ENCODE measurements at places on chromosomes 3 and 15.

DNA sequence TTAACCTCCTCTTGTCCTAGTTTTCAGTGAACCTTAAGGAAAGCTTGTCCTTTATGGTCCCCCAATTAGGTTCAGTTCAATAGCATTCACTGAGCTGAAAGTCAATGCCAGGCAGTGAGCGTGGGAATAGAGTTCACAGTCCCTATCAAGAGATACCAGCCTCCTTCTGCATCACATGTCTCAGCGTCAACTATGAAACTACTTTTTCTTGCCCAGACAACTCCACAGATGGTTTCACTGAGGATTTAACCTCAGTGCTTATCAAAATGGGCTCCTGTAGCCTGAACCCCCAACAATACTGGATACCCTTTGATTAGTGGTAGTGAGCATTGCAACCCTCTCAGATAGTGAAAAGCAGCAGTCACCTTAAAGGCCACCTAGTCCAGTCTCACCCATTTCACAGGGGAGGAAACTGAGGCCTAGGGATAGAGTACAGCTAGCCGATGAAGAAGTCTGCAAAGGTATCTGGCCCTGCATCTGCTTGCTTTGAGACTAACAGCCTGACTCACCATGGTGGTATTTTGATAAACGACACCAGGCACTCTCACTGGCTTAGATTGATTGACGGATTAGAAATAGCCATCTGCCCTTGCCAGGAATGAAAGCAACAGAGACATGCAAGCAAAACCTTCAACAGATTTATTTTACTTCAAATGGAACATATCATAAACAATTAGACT lies 1.6 kb upstream of the UBA3 start:
- peak; percentile 24 for DNase-seq

DNA sequence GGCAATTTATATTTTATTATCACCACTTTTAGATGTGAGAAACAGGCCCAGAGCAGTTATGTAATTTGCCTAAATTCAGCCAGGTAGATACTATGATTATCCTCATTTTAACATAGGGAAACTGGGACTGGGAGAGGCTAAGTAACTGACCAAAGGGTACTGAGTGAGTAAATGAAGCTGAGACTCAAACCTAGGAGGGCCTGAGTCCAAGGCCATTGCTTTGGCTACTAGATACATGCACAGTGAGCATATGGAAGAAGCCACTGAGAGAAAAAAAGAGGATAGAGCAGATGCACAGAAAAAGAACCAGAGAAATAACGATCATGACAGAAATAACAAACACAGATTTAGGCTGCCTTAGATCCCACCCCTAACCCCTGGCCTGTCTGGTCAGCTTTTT lies 33.6 kb downstream of the USF3 start:
- no peak for DNase-seq

GRCh38 chr3:151856118-151856517 lies 17.3 kb upstream of the SUCNR1 start:
- no peak for DNase-seq

DNA sequence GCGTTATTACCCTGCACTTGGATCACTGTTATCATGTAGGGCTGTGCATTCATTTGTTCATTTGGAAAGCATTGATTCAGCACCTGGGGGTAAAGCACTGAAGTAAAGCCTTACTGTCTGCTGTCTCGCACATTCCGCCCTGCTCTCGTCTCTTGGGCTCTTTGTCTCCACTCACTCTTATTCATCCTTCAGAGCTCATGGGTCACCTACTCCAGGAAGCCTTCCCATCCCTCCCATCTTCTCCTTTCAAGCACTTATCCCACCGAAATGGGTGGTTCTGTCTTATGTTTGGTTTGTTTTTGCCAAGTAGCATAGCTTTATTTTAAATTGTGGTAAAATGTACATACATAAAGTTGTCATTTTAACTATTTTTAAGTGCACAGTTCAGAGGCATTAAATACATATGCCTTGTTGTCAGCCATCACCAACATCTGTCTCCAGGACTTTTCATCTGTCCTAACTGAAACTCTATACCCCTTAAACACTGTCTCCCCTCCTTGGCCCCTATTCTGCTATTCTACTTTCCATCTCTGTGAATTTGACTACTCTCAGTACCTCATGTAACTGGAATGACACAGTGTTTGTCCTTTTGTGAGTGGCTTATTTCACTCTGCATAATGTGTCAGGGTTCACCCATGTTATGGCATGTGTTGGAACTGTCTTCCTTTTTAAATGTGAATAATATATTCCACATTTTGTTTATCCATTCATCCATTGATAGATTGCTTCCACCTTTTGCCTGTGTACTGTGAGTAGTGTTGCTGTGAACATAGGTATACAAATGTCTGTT lies 9.3 kb downstream of the DIS3L start:
- no peak for DNase-seq

GRCh38 chr15:79593119-79593869 lies 161.2 kb downstream of the MINAR1 start:
- DNase-seq = no peak

GRCh38 chr3:43709022-43709421 lies 18.3 kb downstream of the ABHD5 start:
- no peak for DNase-seq

GRCh38 chr3:122000936-122001605 lies 21.0 kb downstream of the ILDR1 start:
- DNase-seq = no peak

DNA sequence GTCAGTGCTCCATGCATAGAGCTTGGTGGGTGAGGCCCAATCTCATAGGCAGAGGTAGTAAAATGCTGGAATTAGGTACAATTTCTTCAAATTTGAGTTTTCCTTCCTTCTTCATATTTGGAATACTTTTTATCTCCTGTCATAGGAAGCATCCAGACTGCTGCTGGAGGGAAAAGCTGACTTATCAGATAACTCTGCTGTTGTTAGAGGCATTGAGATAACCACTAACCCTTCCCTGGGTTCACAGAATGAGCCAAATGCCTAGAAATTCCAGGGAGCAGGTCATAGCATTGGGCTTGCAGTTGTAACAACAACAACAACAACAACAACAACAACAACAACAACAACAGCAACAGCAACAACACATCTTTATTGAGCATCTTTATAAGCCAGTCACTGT lies 332.7 kb downstream of the PDCD6IP start:
- DNase-seq = no peak

GRCh38 chr3:149638228-149639092 lies 19.4 kb downstream of the WWTR1 start:
- no peak for DNase-seq

DNA sequence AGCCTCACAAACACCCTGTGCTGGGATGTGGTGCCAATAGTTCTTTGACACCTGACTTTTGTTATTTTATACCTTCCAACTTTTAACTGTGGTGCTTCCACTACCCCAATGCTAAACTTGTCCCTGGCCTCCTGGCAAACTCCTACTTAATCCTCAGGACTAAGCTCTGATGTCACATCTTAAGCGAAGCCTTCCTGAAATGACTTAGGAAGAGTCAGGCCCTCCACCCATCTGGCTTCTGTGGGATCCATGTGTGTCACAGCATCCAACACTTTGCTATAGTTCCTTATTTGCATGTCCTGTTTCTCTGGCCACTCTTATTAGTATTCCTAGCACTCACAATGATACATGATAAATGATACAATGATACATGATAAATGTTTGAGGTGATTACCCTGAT lies 133.2 kb downstream of the FILIP1L start:
- no peak for DNase-seq

- DNase-seq = no peak
Observed at GRCh38 chr3:171443211-171443957, 16.8 kb downstream of the TNIK start.

- DNase-seq = no peak
Observed at GRCh38 chr15:99736702-99737101, 3.5 kb upstream of the LYSMD4 start.

DNA sequence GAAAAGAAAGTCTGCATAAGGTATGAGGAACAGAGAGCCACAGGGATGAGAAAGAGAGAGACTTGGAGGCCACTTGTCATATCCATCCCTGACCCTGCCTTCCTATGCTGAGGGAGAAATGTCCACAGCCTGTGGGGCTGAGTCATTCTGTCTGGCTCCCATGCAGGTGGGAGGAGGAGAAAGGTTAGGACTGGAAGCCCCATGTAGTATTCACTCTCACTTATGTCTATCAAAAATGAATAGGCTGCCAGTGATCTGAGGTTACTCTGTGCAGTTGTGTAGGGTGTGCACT lies 71.3 kb downstream of the RAB11A start:
- DNase-seq = no peak

- peak; percentile 64 for DNase-seq
Observed at GRCh38 chr3:56887402-56888025, 85.8 kb upstream of the ARHGEF3 start.

- no peak for DNase-seq
Observed at GRCh38 chr3:25945836-25946235, 155.9 kb downstream of the OXSM start.

DNA sequence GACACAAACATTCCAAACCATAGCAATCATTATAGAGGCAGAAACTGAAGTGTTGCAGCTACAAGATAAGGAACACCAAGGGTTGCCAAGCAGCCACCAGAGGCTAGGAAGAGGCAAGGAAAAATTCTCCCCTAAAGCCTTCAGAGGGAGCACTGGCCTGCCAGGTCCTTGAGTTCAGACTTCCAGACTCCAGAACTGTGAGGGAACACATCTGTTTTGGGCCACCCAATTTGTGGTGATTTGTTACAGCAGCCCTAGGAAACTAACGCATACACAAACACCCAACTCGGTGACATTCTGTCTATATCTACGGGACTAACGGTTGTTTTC lies 54.6 kb downstream of the MB21D2 start:
- DNase-seq = no peak

GRCh38 chr3:152222327-152222726 lies 46.4 kb upstream of the MBNL1 start:
- no peak for DNase-seq

DNA sequence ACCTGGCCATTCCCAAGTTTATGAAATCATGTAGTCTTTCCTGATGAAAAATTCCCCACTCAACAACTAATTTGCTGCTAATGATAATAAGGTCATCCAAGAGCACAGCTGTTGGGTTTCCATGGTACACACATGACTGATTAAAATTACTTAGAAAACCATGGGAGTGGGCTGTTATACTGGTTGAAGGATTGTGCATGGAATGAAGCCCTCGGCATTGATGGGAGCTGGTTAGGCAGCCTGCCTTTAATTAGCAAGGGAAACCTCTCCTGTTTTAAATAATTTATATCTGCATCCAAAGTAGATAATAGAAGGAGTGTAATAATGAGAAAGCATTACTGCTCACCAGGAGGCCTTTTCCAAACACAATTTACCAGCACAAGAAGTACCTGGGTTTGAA lies 235.1 kb upstream of the CFAP20DC start:
- no peak for DNase-seq

DNA sequence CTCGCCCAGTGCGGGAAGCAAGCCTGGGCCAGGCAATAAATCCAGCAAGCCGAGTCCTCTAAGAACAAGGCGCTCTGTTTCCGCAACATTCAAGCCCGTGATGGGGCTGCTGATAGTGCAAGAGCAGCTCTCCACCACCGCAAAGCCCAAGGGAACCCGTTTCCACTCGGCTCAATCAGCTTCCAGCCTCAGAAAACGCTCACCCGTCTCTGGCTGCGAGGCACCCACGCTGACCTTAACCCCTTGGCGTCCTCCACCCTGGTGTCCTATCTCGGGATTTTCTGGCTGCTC lies 17.8 kb downstream of the SPATA12 start:
- no peak for DNase-seq

GRCh38 chr3:154954757-154955156 lies 125.4 kb upstream of the MME start:
- DNase-seq = no peak

GRCh38 chr15:38879909-38880471 lies 315.4 kb upstream of the RASGRP1 start:
- DNase-seq = no peak

- no peak for DNase-seq
Observed at GRCh38 chr15:57704441-57704840, 2.1 kb upstream of the POLR2M start.

- DNase-seq = no peak
Observed at GRCh38 chr3:178546079-178546478, 9.8 kb downstream of the KCNMB2 start.

GRCh38 chr3:138912237-138912636 lies 34.7 kb downstream of the FOXL2 start:
- DNase-seq = no peak

DNA sequence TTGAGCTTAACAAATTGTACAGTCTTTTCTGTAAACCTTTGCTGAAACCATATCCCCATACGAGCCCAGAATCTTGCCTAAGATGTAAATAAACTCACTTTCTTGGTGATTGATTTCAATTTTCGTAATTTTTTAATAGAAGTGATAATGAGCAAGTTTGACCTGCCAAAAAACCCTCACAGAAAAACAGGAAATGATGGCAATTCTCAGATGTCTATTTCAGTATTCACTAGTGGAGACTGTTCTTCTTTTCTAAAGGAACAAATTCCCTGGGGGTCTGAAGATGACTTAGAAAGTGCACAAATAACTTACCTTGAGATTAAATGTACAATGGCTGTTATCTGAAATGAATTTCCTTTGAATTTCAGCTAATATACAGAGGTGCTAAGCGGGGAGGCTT lies 116.5 kb upstream of the CMC1 start:
- no peak for DNase-seq

DNA sequence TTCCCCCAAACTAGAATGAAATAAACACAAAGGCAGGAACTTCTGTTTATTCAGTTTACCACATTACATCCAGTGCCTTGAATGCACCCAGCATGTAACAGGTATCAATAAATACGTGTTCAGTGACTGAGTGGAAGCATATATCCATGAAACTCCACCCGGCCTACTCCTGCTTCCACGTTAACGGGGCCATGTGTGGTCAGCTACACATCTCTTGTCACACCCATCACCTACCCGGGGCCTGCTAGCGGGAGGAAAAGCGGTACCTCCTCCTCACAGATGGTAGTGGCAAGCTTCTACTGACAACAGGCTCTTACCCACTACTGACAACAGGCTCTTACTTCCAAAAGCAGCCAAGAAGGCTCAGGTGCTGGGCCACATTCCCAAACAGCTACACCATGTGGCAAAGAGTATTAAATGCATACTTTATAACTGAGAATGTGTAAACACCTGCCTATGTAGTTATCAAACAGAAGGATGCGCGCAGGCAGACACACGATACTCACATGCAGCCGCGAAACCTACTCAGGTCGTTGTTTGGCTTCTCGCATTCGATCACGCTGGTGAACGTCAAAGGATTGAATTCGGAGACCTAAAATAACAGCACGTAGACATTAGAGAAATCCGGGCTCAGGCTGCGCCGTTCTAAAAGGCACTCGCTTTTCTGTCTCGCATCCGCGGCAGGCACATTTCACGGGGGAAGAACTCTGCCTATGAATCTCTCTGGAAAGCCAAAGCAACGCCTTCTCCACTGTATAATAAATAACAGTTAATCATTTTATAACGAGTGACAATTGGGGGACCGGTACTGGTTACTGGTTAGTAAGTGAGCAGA lies 127.4 kb downstream of the ATP10A start:
- DNase-seq = no peak

- no peak for DNase-seq
Observed at GRCh38 chr3:104816716-104817115, 550.0 kb upstream of the ALCAM start.
